T follicular helper cell (primary cell): ENCODE measurements at places on chromosomes 2 and 18.

DNA sequence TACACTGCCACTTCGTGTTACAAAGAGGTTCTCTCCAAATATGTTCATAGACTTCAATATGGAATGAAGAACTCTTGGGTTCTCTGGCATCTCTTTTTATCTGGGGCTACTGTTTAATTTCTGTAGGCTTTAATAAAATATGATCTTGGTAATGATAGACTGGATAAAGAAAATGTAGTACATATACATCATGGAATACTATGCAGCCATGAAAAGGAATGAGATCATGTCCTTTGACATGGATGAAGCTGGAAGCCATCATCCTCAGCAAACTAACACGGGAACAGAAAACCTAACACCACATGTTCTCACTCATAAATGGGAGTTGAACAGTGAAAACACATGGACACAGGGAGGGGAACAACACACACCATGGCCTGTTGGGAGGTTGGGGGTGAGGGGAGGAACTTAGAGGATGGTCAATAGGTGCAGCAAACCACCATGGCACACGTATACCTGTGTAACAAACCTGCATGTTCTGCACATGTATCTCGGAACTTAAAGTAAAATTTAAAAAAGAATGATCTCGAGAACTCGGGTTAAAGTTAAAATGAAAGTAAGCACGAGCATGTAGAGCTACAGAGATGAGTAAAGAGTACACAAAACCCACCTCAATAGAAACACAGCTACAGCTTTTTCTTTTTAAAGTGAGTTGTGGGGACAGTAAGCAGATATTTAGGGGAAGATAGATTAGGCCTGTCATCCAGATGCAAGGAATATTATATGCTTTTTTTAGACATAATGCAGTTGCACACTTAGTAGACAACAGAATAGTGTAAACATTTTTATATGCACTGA lies 102.3 kb downstream of the SGPP2 start:
- no peak for DNase-seq

- no peak for DNase-seq
These were observed 101.5 kb downstream of the ARHGAP15 start for GRCh38 chr2:143230506-143231253.

- DNase-seq = no peak
These were observed 117.9 kb upstream of the NETO1 start for GRCh38 chr18:72985686-72986085.

DNA sequence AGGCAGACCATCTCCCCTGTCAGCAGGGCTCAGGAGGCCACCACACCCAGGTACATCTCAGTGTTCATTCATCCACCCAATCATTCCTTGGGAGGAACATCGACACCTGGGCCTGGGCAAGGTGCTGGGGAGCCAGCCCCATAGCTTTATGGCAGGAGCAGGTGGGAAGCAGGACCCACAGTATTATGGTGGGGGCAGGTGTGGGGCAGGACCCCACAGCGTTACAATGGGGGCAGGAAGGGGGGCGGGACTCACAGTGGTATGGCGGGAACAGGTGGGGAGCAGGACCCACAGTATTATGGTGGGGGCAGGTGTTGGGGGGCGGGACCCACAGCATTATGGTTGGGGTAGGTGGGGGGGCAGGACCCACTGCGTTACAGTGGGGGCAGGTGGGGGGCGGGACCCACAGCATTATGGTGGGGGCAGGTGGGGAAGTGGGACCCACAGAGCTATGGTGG lies 128.9 kb upstream of the HS6ST1 start:
- DNase-seq = no peak

DNA sequence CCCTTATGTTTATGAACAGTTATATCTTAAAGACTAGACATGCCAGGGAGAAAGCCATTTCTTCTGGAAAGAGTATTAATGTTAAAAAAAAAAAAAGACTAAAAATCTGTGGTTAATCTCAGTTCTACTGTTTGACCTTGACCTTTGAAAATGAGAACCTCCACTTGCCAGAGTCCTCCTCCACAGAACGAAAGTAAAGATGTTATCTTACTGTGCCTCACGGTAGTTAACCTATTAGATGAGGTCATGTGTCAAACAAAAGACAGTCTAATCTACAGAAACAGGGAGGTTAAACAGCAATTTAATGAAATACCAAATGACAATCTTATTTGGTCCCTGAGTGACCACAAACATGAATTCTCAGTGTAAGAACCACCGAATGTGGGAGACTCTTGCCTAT lies 51.2 kb downstream of the SLC14A2 start:
- no peak for DNase-seq

GRCh38 chr2:238916176-238916874 lies 68.4 kb downstream of the TWIST2 start:
- no peak for DNase-seq

DNA sequence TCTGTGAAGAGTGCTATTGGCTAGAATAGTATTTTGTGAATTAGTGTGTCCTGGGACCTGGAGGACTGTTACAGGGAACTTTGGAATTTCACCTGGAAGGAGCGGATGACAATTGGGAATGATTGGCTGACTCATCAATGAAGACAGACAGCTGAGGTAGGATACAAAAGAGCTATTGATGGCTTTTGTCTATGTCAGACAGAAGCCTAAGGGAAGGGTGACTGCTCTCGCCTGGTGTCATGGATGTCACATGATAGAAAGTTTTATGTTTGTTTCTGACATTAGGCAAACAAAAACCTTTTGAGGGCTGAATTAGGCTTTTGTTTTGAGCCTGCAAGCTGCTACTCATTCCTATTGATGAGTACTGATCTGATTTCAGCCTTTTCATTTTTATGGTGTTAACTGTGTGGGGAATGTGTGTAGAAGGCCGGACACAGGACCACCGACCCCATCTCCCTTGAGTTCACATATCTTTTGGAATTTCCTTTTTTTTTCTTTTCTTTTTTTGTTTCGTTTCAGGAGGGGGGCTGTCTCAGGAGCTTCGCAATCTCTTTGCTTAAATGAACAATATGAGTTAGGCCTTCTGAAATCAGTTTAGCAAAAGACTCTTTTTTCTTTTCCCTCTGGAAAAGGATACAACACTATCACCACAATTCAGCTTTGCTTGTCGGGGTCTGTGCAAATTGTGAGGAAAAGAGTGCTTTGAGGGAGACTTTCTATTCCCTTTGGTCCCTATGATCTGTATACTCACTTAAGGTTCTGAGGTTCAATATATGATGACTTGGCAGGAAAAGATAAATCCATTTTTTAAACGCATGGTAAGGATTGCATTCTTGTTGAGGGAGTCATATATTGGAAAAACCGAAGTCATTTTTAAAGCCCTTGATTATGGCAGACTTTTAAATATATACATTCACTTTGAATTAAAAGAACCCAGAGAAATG lies 207.9 kb upstream of the FIGN start:
- DNase-seq = no peak

GRCh38 chr2:167264380-167264779 lies 376.1 kb downstream of the XIRP2 start:
- no peak for DNase-seq

- DNase-seq = no peak
These were observed 38.9 kb downstream of the KDM3A start for GRCh38 chr2:86480105-86480504.

- DNase-seq = no peak
These were observed 213.8 kb upstream of the SLC8A1 start for GRCh38 chr2:40665493-40666232.

GRCh38 chr18:7590826-7591560 lies 23.9 kb downstream of the PTPRM start:
- DNase-seq = no peak

- no peak for DNase-seq
These were observed 677 bp upstream of the COPS9 start for GRCh38 chr2:240136671-240137292.

DNA sequence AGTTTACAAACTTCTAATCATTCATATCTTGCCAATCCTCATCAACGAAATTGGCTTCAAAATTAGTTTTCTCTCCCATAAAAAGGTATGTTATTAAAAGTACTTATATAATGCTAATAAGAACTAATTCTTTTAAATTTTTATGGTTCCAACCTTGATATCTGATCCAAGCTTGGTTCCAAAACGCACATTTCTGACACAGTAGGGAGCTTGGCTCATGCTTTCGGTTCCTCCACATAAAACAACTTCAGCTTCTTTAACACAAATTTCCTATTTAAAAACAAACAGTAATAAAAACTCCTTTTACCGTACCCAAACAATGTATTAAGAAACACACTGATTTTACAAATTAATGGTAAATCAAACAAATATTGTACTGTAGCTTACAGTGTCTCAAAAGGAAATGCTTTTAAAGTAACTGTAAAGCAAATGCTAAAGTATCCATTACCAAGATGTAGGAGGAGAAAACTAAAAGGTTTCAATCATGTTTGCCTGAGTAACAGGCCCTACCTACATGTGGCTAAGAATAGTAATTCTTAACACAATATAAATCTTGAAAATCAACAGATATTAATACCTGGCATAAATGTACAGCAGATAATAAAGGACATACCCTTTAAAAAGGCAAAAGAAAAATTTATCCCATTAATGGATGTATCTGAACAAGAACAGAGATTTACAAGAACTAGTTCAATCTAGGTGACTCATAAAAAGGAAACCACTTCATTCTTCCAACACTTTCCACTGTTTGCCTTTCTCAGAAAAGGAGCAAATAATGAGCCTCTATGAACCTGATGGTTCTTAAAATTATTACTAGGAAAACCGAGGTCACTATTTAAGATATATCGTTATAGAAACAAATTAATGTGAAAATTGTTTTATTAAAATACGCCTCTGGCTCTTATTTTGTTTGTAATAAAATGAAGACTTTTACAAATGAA lies 17.5 kb downstream of the ACAA2 start:
- DNase-seq = no peak

DNA sequence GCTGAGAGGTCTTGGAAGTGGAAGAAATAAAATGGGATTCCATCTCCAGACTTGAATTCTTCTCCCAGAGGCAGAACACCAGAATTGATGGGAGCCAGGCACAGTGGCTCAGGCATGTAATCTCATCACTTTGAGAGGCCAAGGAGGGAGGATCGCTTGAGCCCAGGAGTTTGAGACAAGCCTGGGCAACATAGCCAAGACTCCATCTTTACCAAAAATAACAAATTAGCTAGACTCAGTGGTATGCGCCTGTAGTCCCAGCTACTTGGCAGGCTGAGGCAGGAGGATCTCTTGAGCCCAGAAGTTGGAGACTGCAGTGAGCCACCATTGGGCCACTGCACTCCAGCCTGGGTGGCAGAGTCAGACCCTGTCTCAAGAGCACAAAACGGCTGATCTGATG lies 144.3 kb downstream of the C1D start:
- DNase-seq = no peak
